Caco-2 (cell line): ENCODE measurements at places on chromosomes 4 and X. TPM values are rescaled to one million over a fixed set of nuclear protein-coding genes. Genes with fewer than 3 reads are reported as not detected.

Gene SRPX2
- total RNA-seq, result 3.6 and 5.3 TPM in 2 replicates

Gene RS1
- 0.09 TPM in 1 of 2 replicates, not detected in the other for total RNA-seq

Gene HERC6
- 6.5 and 7.6 TPM in 2 replicates for total RNA-seq

DNA sequence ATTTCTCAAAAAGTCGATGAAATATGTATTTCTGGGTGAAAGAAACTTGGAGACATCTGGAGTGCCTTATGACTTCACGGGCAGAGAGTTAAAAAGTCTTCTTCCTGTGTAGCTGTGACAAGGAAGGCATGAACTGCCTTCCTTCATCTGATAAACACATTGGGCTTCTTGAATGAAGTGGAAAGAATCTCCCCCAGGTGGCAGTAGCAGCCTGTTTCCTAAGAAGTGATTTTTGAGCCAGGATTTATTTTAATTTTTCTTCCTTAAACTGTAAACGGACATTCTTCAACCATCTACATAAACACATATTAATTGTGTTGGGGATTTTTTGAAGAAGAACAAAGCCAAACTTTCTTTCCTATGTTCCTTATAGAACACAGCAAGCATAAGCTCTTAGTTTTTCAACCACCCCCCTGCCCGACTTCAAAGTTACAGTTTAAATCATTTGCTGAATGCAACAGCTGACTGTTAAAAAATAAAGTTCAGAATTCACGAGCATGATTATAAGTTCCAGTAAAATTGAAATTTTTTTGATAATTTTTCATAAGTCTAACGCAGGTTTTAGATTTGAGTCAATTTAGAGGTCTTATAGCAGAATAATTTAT lies 980 bp upstream of the GIMD1 start:
- DNase-seq, result peak; percentile 67
- H3K36me3 ChIP-seq, result no peaks in the 10 kb centered on the region
- no peak overlapping the region for H3K4me3 ChIP-seq
- peaks cover 23% of the 10 kb centered on the region for H3K4me1 ChIP-seq
- no peaks in the 10 kb centered on the region for H3K27me3 ChIP-seq

DNA sequence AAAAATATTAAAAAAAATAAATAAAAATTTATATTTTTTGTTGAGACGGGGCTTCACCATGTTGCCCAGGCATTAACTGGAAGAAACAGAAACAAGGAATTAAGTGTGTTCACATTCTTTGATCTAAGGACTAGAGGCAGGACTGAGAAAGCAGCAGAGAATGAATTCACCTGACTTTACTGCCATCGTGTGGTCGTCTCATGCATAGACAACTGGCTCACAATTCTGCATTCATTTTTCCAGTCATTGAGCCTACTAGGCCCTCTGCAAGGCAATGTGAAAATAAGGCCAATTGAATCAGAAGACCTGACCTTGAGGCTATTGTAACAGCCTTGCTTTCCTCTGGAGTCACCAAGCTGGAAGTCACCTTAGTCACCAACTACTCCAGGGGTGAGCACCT lies 37.4 kb downstream of the LHFPL1 start:
- no peaks in the 10 kb centered on the region for H3K36me3 ChIP-seq
- no peak overlapping the region for H3K4me3 ChIP-seq
- no peaks in the 10 kb centered on the region for H3K27me3 ChIP-seq
- DNase-seq, result peak; percentile 26
- H3K27ac ChIP-seq, result no peak overlapping the region
- H3K4me1 ChIP-seq, result no peaks in the 10 kb centered on the region

DNA sequence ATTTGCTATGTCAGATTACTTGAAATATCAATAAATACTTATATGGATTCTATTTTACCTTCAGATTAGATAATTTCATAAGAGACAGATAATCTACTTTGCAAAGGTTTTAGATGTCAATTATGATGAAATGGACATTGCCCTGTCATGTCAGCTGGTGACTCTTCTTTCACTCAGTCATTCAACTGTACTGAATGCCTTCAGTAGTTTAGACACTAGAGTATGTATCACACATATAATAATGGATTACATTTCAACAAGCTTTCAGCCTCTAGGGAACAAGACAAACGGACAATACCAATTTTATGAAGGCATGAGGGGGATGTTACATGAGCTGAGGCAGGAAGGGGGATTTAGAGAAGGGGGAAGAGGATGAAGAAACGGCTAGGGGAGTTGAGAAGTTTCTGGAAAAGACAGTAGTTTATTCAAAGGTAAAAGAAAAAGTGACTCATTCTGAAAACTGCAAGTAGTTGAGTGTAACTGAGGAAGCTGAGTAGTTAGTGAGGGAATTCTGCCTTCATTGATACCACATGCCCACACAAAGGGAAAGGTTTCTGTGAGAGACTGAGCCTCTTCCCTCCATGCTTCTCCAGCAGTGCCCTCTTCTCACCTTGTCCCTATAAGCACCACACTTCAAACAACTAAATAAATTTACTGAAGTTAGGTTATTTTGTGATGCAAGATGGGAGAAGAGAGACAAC lies 25.7 kb downstream of the SLC9B2 start:
- no peak overlapping the region for H3K4me3 ChIP-seq
- no peaks in the 10 kb centered on the region for H3K27me3 ChIP-seq
- H3K27ac ChIP-seq, result no peak overlapping the region
- no peak for DNase-seq

- no peak overlapping the region for H3K4me3 ChIP-seq
- no peak overlapping the region for H3K27ac ChIP-seq
- DNase-seq, result no peak
- no peaks in the 10 kb centered on the region for H3K36me3 ChIP-seq
- H3K27me3 ChIP-seq, result no peaks in the 10 kb centered on the region
These were observed 35.1 kb downstream of the PAQR3 start for GRCh38 chr4:78904143-78904542.

DNA sequence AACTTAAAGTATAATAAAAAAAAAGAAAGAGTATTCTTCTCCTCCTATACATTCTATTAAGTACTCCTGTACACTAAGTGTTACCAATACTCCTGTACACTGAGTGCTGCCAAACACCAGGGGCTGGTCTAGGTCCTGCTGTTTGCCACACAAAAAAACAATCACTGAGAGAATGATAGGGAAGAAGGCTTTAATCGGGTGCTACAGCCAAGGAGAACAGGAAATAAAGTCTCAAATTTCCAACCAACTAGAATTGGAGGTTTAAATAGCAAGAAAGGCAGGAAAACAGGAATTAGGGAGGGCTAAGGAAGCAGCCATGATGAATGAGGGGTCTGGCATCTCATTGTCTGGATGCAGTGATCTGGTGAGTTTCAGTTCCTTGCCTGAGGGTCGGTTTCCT lies 239.8 kb downstream of the ZNF674 start:
- no peaks in the 10 kb centered on the region for H3K36me3 ChIP-seq
- H3K4me1 ChIP-seq, result no peaks in the 10 kb centered on the region
- no peak for DNase-seq
- H3K4me3 ChIP-seq, result no peak overlapping the region
- no peaks in the 10 kb centered on the region for H3K27me3 ChIP-seq

GRCh38 chrX:3697701-3698279 lies 15.7 kb downstream of the PRKX start:
- no peak for DNase-seq
- peaks cover 10% of the 10 kb centered on the region; the same call in 1 of the 2 replicates for H3K4me1 ChIP-seq
- H3K27me3 ChIP-seq, result no peaks in the 10 kb centered on the region
- H3K27ac ChIP-seq, result peak overlapping the region; percentile 46
- H3K36me3 ChIP-seq, result no peaks in the 10 kb centered on the region
- no peak overlapping the region for H3K4me3 ChIP-seq

DNA sequence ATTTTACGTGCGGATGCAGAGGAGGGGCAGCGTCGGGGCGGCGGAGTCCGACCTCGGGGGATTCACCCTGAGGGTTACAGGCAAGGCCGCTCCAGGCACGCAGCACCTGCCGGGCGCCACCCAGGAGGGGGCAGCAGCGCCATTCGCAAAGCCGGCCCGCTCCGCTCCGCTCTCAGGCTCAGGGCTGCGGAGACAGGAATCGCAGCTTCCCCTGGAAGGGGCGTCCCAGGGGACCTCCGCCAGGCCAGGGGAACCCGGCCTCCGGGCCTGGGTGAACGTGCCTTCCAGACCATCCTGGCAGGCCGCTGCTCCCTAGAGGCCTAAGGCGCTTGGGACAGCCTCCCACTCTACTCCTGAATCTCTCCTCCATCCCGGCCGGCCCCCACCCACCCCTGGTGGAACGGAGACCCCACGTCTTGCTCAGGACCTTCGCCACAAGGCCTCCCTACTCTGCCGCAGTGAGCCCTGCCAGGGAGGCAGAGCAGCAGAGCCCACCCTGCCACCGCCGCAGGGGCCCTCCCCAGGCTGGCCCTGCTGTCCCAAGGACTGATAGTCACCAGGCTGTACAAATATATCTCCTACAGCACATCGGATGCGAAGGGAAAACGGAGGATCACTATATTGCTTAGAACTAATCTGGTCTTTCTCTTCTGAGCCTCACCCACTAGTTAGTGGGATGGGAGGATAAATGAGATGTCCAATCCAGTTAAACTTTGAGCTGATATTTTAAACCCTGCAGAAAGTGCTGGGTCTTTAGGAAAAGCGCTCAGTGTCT lies 115.0 kb downstream of the SMIM20 start:
- H3K27ac ChIP-seq, result no peak overlapping the region
- peak; percentile 53 for DNase-seq
- H3K27me3 ChIP-seq, result no peaks in the 10 kb centered on the region
- H3K36me3 ChIP-seq, result no peaks in the 10 kb centered on the region
- 0 out of 2 replicates have a peak, but pooled peaks cover 8% of the 10 kb centered on the region for H3K4me1 ChIP-seq

GRCh38 chr4:7295197-7295910 lies 103.0 kb downstream of the SORCS2 start:
- H3K27me3 ChIP-seq, result no peaks in the 10 kb centered on the region
- H3K36me3 ChIP-seq, result no peaks in the 10 kb centered on the region
- no peaks in the 10 kb centered on the region for H3K4me1 ChIP-seq
- H3K27ac ChIP-seq, result no peak overlapping the region
- H3K4me3 ChIP-seq, result no peak overlapping the region
- no peak for DNase-seq

DNA sequence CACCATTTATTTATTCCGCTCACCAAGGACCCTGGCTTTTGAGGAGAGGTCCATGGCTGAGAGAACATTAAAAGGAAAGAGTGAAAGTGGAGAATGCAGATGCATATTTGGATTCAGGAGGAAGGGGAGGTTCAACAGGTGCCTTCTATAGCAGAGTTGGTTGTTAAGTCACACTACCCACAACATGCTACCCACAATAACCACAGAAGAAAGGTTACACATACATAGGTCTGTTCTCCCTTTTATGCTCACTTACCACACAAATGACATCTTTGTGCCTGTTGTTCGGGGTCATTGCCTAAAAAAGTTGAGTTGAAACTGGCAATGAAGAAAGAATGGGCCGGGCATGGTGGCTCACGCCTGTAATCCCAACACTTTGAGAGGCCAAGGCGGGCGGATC lies 587.4 kb downstream of the RPA4 start:
- H3K4me3 ChIP-seq, result no peak overlapping the region
- no peak overlapping the region for H3K27ac ChIP-seq
- no peaks in the 10 kb centered on the region for H3K36me3 ChIP-seq
- no peaks in the 10 kb centered on the region for H3K27me3 ChIP-seq
